ENCODE measurements at places on chromosomes 4 and X.

- DNase-seq: no peak
Observed at GRCh38 chr4:110587666-110588285, 35.1 kb downstream of the PITX2 start.

- no peak for DNase-seq
Observed at GRCh38 chrX:154032160-154032559, 12.5 kb upstream of the IRAK1 start.

DNA sequence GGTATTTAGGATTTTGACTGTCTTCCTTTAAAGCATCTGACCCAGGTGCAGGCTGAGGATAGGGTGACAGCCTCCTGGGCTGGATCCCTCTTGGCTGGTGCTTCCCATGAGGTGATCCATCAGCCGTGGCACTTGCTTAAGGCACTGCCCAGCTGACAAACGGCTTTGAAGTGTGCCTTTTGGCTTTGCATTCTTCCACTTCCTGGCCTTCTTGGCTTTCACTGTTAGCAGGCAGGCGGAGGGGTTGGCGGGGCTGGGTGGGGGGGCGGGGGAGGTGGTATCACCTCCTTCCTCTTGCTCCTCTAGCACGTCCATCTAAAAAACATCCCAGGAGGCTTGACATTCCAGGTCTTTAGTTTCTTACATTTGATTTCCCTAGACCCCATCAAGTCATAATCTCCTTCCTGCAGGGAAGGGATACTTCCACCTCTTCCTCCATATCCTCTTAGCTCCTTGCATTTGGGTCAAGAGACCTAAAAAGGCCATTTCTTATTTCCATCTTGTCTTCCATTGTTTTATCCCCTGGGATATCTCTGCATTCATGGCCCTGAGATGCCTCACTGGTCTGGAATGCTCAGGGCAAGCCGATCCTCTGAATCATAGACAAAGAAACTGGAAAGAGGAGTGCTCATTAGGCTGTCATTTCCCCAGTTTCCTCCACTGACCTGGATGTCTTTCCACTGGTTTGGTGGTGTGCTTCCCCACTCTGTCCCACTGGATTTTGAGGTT is 11.3 kb upstream of the APLN start:
- DNase-seq: no peak

DNA sequence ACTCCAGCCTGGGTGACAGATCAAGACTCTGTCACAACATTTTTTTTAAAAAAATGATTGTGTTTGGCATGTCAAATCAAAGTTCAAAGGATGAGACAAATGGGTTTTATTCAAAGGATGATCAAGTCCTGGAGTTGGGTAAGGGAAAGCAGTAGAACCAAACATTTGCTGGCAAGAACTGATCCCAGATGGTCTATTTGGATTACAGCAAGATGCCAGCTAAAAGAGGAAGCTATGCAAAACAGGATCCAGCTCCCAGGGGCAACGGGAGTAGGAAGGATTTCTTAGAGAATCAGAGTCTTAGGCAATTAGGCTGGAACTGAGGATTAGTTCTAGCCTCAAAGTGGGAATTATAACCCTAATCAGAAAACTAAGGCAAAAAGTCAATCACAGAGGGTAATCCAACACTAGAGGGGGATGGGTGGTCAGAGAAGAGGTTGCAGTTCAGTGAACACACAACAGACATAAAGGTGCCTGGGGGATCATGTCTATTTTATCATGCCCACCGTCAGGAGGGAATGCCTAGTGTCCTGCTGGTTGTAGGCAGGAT is 133.0 kb upstream of the PLS3 start:
- no peak for DNase-seq

DNA sequence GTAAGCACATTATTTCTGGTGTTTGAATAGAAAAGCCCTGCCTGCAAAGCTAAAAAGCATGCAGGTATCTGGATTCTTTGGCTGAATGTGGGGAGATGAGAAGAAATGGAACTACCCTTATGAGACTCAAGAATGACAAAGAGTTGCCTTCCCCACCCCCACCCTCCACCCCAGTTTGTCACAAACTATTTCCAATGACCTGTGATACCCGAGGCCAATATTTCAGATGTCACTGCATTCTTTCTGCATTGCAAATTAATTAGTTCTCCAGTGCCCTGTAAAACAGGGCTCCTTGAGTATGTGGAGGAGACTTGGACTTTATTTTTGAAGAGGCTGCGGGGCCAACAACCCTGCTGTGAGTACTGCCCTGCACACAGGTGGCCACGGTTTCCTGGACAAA is 116.4 kb downstream of the ZNF827 start:
- DNase-seq: no peak

Measured in stimulated activated CD8-positive, alpha-beta memory T cell treated with anti-CD3 and anti-CD28 coated beads, Interleukin-7, amount 100 ng/mL, for 1 hour (primary cell).